NCI-H524 (cell line): ENCODE measurements at places on chromosomes 3 and 15.
A peak's percentile ranks its signal among the peaks of the same experiment; 100 is the strongest.

DNA sequence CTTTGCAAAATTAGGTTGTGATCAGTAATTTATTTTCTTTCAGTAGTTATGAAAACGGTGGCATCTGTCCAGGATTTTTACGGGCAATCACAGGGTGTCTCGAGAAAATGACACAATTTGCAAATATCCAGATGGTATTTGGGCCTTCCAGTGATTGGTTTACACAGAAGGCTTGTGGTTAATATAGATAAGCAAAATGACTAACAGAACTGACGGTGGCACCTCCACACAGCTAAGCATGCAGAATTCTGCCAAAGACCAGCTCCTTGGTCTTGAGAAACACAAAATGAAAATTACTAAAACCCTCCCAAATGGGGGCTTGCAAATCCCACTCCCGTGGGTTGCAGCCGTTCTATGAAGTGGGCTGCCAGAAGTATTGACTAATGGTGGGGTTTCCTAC, 5.5 kb downstream of the ARHGEF3 start:
- DNase-seq: no peak

GRCh38 chr3:196631682-196632045, 7.8 kb upstream of the NRROS start:
- DNase-seq: no peak

DNA sequence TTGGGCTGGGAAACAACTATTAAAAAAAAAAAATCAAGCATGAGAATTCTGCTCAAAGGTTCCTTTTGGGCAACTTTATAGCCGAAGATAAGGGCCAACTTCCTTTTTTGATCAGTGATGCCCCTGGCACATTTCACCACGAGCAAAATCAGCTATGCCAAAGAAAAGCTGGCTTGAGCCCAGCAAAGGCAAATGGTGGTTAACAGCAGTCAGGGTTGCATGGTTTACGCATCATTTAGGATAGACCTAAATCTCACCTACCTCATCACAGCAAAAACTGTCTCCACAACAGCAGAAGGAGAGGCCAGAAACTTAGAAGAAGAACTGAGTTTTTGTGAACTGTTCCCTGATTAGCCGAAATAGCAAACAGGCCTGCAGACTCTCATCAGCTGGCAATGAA, 220.1 kb upstream of the CDIN1 start:
- DNase-seq: no peak

DNA sequence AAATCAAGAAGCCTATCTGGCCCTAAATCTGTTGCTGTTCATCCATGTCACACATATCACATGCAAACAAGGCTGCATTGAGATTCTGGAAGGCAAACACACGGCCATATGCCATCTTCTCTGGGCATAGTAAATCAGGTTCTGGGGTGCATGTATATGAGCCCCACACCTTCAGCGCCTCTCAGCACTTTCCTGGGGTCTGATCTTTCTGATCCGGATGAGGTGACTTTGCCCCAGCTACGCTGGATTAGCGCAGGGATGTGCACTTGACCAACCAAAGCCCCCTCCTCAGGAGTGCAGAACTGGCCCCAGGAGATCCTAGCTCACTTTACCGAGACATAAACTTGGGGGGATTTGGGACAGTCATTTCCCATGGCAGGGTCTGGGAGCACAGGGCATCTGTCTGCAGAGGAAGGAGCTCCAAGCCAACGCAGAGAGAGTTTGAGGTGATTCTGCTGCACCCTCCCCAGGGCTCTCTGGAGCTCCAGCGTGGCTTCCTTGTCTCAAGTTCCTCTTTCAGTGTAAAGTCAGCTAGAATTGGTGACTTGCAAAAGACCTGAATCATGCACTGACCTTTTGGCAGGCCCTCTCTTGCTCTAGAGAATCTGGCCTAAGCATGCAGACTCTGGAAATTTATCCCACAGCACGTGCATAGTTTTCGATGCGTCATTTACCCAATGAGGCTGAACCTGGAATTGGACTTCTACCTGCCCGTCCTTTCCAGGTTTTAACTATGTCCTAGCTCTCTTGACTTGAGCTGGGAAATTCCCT, 63.5 kb upstream of the KLF13 start:
- DNase-seq: no peak

- DNase-seq: no peak
Measured at GRCh38 chr15:96187341-96188305, 142.9 kb upstream of the NR2F2 start.

DNA sequence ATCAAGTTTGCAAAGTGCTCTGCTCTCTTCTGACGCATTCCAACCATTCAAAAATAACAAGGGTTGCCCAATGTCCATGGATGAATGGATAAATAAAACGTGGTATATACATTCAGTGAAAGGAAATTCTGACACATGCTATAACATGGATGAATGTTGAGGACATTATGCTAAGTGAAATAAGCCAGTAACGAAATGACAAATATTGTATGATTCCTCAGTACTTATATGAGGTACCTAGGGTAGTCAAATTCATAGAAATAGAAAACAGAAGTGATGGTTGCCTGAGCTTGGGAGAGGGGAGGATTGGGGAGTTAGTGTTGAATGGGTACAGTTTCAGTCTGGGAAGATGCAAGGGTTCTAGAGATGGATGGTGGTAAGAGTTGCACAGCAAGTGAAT, 33.9 kb downstream of the SH3BP5 start:
- DNase-seq: no peak

DNA sequence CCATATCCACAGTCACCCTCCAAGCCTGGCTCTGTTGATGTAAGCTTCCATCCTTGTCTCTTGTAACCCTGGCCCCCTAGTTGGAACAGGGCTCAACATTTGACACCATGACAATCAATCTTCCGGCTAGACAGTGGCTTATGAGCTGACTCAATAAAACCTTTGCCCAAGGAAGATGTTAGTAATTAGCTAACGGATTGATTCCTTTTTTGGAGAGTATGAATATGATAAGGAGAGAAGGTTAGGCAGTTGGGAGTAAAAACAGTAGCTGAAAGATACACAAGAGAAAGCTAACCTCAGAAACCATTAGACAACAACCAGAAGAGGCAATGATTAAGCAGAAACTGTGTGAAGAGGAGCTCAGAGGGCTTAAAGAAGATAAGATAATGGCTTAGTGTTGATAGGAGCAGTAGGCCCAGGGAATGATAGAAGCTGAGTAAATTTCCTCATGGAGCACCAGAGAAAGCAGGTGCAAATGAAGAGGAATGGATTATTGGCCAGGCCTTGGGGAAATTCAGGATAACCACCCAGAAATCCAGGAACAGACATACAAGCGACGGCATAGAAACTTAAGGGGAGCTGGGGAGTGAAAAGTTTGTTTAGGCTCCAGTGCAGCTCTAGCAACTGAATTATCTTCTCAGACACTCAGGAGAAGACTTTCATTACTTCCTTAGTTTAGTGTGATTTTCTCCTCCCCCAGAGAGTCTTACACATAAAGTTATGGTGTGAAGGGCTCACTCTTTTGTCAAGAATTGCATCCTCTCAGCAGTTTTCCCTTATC, 7.8 kb upstream of the RFX7 start:
- no peak for DNase-seq

- no peak for DNase-seq
Measured at GRCh38 chr3:23880703-23881339, 36.0 kb downstream of the NKIRAS1 start.

- DNase-seq: no peak
Measured at GRCh38 chr3:72352176-72352575, 496.1 kb downstream of the SHQ1 start.

- no peak for DNase-seq
Measured at GRCh38 chr3:109926376-109926775, 589.0 kb upstream of the DPPA4 start.

GRCh38 chr3:136311968-136312367, 61.8 kb downstream of the PCCB start:
- DNase-seq: no peak

- no peak for DNase-seq
Measured at GRCh38 chr3:116264546-116265319, 180.6 kb downstream of the LSAMP start.

DNA sequence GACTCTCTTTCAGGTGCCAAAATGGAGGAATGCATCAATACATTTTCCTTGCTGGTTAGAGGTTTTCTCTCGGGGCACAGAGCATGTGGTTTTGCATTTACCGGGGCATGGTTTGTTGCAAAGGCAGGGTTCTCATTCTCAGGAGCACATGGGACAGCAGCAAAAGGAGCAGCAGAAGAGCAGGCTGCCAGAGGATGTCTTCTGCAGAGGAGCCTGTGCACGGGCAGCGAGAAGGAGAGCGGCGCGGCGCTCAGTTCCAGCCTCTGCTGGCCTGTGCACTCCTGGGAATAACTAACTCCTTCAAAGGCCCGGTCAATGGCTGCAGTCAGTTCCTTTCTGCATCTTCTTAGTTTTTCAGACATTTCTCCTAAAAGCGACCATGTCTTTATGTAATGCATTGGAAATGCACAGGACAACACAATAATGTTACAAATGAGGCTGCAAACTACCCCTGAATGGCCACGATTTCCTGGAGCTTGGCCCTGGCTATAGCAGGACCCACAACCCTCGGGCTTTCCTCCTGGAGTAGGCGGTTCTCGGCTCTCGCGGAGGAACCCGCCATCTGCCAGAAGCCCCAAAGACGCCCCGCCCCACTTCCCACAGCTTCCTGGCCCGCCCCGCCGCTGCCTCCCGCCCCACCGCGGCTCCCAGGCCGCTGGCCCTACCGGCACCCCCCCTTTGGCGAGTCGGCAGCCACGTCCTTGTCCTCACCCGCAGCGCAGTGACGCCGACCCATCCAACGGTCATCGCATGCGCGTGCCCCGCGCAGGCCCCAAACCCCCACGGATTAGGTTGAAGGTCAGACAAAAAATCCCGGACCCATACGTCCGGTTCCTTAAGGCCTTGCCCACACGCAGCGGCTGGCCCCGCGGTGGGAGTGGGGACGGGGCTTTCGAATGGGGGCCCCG, at the start of gene C3orf62:
Gene C3orf62 (minus strand): TSS at position 758 of the 908 bp plus-strand sequence. CDS start 360 bp downstream, at position 398.
- DNase-seq: peak; percentile 75

DNA sequence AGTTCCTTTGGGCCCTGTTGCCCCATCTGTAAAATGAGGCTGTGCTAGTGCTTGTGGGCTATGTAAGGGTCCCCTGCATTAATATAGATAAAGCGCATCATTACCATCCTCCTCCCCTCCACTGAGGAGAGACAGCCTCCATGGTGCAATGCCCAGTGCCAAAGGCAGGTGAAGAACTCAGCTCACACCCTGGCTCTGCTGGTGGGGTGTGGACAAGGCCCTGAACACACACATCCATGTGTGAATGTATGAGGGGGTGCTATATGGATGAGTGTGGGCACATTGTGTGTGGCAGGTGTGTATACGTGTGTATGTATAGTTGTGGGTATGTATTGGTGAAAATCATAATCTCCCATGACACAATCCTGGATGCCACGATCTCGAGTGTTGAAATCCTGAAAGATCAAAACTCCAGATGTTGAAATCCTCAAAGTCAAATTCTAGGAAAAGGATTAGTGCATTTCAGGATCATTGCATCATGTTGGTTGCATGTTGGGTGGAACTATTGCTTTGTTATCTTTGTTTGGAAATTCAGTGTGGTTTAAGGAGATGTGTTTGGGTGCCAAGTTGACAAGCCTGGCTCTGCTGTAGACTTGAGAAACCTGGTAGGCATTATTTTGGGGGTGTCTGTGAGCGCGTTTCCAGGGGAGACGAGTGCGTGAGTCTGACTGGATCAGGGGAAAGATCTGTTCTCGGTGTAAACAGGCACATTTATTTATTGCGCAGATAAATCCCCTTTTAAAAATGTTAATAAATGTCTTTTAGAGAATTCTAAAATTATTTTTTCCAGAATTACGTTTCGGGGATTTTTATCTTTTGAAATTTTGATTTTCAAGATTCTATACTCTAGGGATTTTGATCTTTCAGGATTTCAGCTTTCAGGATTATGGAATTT, 42.0 kb upstream of the SEC61A1 start:
- no peak for DNase-seq

- DNase-seq: no peak
Measured at GRCh38 chr3:141413801-141414689, 45.7 kb downstream of the ZBTB38 start.

GRCh38 chr3:27633224-27633545, 88.9 kb downstream of the EOMES start:
- DNase-seq: peak; percentile 26

DNA sequence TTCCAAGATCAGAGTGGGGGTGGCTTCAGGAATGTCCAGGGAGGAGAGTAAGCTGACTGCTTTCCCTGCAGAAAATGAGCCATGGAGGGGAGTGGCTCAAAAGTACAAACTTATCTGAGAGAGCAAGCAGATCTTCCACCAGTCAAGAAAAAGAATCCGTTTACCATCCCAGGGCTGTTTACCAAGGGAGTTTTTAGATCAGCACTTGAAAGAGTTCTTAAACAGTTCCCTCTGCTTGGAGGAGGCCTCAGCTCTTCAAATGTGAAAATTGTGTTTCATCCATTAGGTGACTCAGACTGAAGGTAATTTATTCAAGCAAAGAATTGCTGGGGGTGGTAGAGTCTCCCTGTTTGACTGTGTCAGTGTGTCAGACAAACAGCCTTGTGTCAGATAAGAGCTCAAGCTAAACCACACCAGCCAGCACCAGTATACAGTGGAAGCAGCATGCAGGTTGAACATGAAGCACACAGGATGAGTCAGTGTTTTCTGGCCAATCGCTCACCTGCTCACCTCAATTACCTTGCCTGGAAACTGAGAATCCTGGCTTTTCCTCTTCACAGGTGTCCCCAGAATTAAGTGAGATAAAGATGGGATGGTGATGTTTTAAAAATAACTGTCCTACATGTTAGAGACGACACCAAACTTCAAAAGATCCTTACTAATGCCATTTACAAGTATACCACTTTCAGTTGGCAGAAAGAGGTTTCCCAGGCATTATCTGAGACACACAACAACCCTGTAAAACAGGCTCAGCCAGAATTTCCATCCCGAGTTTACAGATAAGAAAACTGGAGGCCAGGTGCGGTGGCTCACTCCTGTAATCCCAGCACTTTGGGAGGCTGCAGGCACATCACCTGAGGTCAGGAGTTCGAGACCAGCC, 21.7 kb downstream of the SH3BP5 start:
- DNase-seq: no peak

GRCh38 chr3:99885085-99885484, 67.4 kb downstream of the CMSS1 start:
- DNase-seq: no peak

- no peak for DNase-seq
Measured at GRCh38 chr3:10400050-10400748, 79.3 kb upstream of the SEC13 start.

DNA sequence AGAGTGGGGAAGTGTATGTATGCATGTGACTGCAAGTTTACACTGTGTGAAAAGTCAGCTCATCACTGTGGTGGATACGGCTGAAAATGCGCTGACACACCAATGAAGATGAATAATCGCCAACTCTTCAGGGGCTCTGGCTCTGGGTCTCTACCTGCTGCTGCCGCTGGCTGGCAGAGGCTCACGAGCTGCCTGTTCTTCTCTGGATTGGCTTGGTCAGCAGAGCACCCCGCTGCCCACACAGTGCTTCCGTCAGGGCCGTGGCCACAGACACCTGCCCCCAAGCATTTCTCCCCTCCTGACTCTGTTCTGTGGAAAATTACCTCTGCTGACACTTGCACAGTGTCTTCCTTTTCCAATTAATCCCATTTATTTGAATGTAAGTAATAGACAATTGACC, 215.5 kb downstream of the GAP43 start:
- DNase-seq: no peak
